ENCODE measurements at places on chromosomes 6 and 20. TPM values are rescaled to one million over a fixed set of nuclear protein-coding genes. Genes with fewer than 3 reads are reported as not detected.

- DNase-seq, result no peak
Observed at GRCh38 chr6:131765081-131765803, 42.6 kb upstream of the ENPP1 start.

Gene ADAM33
- polyA plus RNA-seq, result 5.0 TPM

DNA sequence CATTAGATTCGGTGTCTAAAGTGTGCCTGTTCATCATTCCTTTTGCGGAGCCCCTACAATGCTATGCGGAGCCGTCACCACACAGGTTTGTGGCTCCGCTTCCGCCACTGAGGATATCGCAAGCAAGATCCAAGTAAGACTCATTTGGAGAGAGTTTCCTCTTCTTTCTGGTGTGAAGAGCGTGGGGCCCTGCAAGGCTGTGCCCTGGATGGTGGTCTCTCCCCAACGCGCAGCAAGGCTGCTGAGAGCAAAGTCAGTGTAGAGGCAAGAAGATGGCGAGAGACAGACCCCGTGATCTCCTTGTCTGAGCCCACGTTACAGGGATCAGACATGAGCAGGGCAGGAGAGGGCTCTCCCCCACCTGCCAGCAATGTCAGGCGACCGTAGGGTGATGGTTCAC lies 96.3 kb upstream of the AFDN start:
- DNase-seq, result no peak

Gene BTN1A1
- not detected for polyA plus RNA-seq
